H4 (cell line): ENCODE measurements at places on chromosomes 7 and 10.

- DNase-seq, result no peak
Observed at GRCh38 chr7:70616211-70616610, 515.7 kb upstream of the GALNT17 start.

- no peak for DNase-seq
Observed at GRCh38 chr7:91942312-91942711, 1.6 kb downstream of the AKAP9 start.

DNA sequence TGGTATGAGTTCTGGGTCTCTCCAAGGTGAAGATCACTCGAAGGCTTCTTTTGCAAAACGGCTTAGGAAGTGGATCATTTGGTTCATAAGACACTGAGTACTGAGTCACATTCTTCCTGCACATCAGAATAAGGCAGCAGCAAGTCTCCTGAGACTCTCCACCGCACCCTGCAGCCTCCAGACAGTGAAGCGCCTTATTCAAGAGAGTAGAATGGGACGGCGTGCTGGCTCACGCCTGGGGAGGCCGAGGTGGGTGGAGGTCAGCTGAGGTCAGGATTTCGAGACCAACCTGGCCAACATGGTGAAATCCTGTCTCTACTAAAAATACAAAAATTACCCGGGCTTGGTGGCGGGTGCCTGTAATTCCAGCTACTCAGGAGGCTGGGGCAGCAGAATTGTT lies 70.3 kb downstream of the C10orf143 start:
- no peak for DNase-seq

- peak; percentile 9 for DNase-seq
Observed at GRCh38 chr10:63491588-63492316, 26.0 kb upstream of the JMJD1C start.

GRCh38 chr10:112433136-112433535 lies 13.6 kb downstream of the ZDHHC6 start:
- DNase-seq, result no peak

- no peak for DNase-seq
Observed at GRCh38 chr10:65470986-65471385, 1454.8 kb upstream of the LRRTM3 start.

- DNase-seq, result no peak
Observed at GRCh38 chr7:7490003-7490402, 45.7 kb downstream of the COL28A1 start.

DNA sequence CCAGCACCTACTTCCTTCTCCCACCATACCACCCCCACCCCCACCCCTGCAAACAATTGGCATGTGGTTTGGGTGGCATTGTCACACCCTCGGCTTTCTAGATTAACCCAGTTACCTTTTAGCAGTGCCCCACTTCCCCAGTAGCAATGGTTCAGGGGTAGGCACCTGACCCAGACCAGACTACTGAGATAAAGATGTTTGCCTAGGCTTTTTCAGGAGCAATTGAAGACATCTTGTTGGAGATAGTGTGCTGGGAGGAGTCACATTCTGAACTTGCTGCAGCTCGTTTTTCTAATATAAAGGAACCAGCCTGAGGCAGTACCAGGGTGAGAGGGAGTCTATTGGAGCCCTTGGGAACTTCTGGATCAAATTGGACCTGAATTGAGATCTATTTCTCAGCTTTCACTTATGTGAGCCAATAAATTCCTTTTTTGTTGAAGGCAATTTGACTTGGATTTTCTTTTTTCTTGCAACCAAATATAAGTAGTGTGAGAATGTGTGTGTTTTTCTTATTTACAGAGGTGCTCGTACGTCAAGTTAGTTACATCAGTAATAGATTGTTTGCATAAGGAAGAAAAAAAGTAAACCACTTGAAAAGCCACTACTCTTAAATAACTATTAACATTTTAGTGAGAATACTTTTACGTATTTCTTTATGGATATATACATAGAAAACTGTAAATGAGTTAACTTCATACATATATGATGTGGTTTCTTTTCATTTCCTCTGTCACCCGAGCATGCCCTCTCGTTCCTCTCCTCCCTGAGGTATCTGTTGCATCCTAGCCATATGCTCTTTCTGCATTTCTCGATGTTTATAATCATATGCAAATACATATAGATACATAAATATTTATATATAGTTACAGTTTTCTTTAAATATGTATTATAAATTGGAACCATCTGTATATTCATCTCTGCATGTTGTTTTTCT lies 38.0 kb downstream of the RAB18 start:
- no peak for DNase-seq

DNA sequence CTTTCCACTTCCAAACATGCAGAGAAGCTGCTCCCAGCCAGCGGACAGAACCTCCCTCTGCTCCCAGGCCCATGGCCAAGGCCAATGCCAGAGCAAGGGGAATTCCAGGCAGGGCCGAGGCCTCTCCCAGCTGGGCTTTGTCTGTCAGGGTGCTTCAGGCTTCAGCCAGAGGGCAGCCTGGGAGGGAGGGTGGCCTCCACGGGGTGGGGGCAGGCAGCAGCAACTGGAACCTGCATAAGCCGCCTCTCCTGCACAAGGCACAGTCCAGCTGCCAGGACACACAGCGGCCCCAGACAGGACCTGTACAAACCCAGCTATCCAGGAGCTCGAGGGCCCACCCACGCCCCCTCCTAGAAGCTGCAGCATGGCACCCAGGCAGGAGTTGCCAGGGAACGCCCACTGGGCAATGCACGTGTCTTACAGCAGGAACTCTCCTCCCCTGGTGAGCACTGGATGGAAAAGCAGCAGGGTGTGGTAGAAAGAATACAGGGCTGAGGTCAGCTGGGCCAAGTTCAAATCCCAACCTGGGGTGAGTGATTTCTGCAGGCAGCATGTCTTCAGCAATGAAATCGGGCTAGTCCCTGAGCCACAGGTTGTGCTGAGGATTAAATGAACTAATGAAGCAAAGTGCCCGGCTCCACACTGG lies 7.6 kb downstream of the FAM53B start:
- DNase-seq, result no peak

DNA sequence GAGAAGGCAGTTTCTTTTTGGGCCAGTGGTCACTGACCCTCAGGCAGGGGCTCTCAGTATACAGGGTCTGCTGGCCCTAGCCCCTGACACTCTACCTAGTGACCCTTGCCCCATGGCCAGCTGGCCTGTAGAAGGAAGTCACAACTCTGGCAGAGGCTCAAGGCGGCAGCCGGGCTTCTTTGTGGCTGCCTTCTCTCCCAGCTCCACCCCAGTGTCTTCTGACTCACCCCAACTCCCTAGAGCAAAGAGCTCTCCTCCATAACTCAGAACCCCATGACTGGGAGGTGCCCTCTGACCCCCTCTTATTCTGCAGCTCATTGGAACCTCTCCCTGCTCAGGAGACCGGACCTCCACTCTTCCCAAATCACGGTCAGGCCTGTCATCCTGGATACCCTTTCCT lies 358.2 kb downstream of the FGFR2 start:
- no peak for DNase-seq

GRCh38 chr7:128266883-128267594 lies 26.0 kb downstream of the LEP start:
- DNase-seq, result peak; percentile 85

- DNase-seq, result no peak
Observed at GRCh38 chr10:31977440-31978155, 49.0 kb upstream of the ARHGAP12 start.
